Activated CD8-positive, alpha-beta T cell treated with anti-CD3 and anti-CD28 coated beads for 36 hours (primary cell): ENCODE measurements at places on chromosomes 6 and 20.
A peak's percentile ranks its signal among the peaks of the same experiment; 100 is the strongest.

- no peak overlapping the region for H3K27ac ChIP-seq
- DNase-seq: no peak
- peaks cover 11% of the 10 kb centered on the region for H3K4me1 ChIP-seq
- no peaks in the 10 kb centered on the region for H3K36me3 ChIP-seq
- peaks cover 3% of the 10 kb centered on the region for H3K27me3 ChIP-seq
Measured at GRCh38 chr6:44653761-44654218, 266.3 kb downstream of the CDC5L start.

- no peak overlapping the region for H3K4me3 ChIP-seq
- H3K27ac ChIP-seq: peak overlapping the region; percentile 65
- H3K4me1 ChIP-seq: peaks cover 15% of the 10 kb centered on the region
Measured at GRCh38 chr6:22069306-22069800, 227.5 kb downstream of the PRL start.

DNA sequence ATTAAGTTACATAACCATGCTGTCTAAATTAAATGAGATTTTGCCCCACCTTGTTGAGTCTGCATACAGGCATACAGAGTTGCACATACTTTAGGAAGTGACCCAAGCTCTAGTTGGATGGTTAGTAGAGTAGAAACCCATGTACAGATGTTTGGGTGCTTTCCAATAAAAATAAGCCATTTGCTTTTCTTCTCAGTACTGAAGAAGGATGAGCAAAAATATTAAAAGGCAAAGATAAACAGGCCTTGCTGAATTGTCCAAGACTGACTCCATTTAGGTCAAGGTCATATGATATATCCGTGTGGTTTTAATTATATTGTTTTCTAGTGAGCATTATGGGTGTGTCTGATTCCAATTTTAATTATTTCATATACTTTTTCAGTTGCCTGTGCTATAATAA is 589.4 kb downstream of the RFPL4B start:
- H3K4me1 ChIP-seq: no peaks in the 10 kb centered on the region
- DNase-seq: no peak
- H3K27ac ChIP-seq: no peak overlapping the region
- H3K4me3 ChIP-seq: no peak overlapping the region

DNA sequence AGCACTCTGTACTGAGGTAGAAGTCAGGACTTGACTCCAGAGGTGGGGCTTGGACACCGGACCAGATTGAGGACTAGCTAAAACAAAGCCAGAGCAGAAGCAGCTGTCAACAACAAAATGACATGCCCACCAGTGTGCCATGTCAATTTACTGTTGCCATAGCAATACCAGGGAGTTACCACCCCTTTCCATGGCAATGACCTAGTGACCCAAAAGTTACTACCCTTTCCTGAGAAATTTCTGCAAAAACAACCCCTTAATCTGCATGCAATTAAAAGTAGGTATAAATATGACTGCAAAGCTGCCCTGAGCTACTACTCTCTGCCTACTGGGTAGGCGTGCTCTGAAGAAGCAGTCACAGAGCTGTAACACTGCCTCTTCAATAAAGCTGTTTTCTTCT is 21.0 kb downstream of the MAP3K5 start:
- no peak overlapping the region for H3K4me3 ChIP-seq
- H3K27ac ChIP-seq: no peak overlapping the region
- H3K4me1 ChIP-seq: peaks cover 44% of the 10 kb centered on the region

GRCh38 chr6:146287691-146288369 is 255.8 kb upstream of the RAB32 start:
- no peaks in the 10 kb centered on the region for H3K4me1 ChIP-seq
- H3K4me3 ChIP-seq: no peak overlapping the region
- DNase-seq: no peak
- H3K27ac ChIP-seq: no peak overlapping the region
- H3K36me3 ChIP-seq: no peaks in the 10 kb centered on the region

DNA sequence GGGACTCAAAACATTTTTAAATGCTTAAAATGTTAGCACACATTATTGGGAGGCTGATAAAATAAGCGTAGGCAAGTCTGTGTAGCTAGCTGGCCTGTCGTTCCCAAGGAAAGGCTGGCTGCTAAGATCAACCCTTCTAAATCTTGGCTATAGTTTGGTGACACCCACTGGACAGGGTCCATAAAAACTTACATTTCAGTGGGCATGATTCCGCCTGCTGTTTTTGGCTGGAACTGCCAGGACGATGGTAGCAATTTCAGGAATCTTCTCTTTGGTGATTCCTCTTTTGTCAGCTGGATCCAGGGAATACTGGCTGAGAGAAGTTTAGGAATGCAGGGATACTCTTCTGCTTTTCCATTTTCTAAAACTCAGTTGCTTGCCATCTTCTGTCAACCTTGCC is 162.2 kb downstream of the NKAIN2 start:
- no peak overlapping the region for H3K27ac ChIP-seq
- H3K27me3 ChIP-seq: no peaks in the 10 kb centered on the region
- no peaks in the 10 kb centered on the region for H3K36me3 ChIP-seq

GRCh38 chr6:6820641-6821238 is 232.2 kb downstream of the LY86 start:
- H3K4me1 ChIP-seq: peaks cover 3% of the 10 kb centered on the region
- no peak overlapping the region for H3K27ac ChIP-seq

GRCh38 chr20:61166324-61166723 is 85.7 kb upstream of the CDH4 start:
- H3K27ac ChIP-seq: no peak overlapping the region
- no peak overlapping the region for H3K4me3 ChIP-seq

- H3K4me3 ChIP-seq: no peak overlapping the region
- no peak overlapping the region for H3K27ac ChIP-seq
- H3K36me3 ChIP-seq: no peaks in the 10 kb centered on the region
- no peak for DNase-seq
- no peaks in the 10 kb centered on the region for H3K4me1 ChIP-seq
- no peaks in the 10 kb centered on the region for H3K27me3 ChIP-seq
Measured at GRCh38 chr6:98041921-98042320, 758.9 kb upstream of the MMS22L start.

GRCh38 chr6:122869437-122870024 is 80.5 kb downstream of the SMPDL3A start:
- H3K4me1 ChIP-seq: no peaks in the 10 kb centered on the region
- peak; percentile 17 for DNase-seq
- no peak overlapping the region for H3K4me3 ChIP-seq
- H3K27me3 ChIP-seq: peaks cover 5% of the 10 kb centered on the region
- no peaks in the 10 kb centered on the region for H3K36me3 ChIP-seq

DNA sequence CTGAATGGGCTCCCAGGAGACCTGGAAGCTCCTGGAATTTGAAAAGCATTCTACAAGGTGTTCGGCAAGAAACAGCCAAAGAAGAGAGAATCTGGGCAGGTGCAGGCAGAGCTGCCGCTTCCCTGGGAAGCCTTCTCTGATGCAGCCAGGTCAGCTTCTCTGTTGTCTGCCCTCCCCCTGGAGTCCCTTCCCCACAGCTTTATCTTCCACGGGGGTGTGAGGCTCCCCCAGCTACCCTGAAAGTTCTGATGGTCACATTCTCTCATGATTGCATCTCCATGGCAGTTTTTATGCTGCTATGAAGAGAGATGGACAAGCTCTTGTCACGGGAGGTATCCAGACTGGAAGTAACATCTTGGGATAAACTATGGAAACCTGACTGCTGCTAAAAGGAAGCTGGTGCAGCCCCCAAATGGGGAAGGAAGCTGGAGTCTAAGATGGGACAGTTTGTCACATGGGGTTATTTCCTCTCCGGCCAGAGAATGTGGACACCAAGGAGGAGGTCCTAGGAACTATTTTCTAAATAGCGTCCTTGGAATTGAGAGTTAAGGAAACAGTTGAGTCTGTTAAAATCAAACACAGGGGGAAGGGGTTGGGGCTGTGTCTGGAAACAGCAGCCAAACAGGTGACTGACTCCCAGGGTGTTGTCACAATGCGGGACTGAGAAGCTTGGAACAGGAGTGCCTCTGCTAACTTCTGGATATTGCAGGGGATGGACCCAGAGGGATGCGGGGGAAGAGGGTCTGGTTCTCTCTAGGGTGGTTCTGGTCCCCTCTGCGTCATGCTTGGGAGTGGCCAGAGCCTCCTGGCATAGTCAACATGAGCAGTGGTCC is 91.1 kb downstream of the ASXL1 start:
- peaks cover 17% of the 10 kb centered on the region for H3K4me1 ChIP-seq
- peaks cover 10% of the 10 kb centered on the region for H3K36me3 ChIP-seq
- peak overlapping the region; percentile 79 for H3K27ac ChIP-seq
- H3K27me3 ChIP-seq: no peaks in the 10 kb centered on the region
